H9 (cell line): ENCODE measurements at places on chromosomes 11 and 22. TPM values are rescaled to one million over a fixed set of nuclear protein-coding genes. Genes with fewer than 3 reads are reported as not detected.

The KDM4E gene
- total RNA-seq = not detected in 2 replicates

The MUC2 gene
- not detected in 2 replicates for total RNA-seq

The HDAC10 gene
- 41.1 and 45.0 TPM in 2 replicates for total RNA-seq

The CWC15 gene
- 76.9 and 89.2 TPM in 2 replicates for total RNA-seq

GRCh38 chr11:69155302-69156234, at the start of gene SMIM38:
Gene SMIM38 (plus strand): TSS chr11:69155935. CDS start chr11:69157847, 1,912 bp downstream.
- no peaks in the 10 kb centered on the region; the same call in 1 of the 2 replicates for H3K4me1 ChIP-seq
- H3K4me3 ChIP-seq = no peak within 1 kb of the TSS
- no peaks in the 10 kb centered on the region; the same call in 2 of the 3 replicates for H3K36me3 ChIP-seq
- no peak within 1 kb of the TSS for H3K27ac ChIP-seq

DNA sequence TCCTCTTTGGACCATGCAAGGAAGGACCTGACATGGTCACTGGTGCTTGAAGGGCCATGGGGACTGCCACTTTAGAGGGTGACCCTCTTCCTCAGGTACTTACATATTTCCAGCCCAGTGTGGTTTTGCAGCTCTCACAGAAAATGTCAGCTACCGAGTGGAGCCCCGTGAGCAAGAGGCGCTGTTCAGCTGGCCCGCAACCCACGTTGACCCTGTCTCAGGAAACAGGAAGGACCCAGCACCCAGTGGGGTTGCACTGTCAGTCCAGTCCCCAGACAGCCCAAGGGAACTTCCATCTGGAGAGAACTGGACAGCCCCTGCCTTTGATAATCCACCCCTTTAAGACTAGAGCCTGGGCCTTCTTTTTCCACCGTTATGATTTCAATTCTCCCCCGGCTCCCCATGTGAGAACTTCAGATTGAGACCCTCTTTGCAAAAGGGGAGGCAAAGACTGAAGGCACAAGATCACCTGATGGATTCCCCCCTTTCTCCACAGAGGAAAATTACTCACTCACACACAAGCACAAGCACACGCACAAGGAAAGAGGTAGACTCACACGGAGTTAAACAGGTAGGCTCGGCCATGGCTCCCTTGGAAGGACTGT, 3.4 kb downstream of the YPEL4 start:
- H3K36me3 ChIP-seq = peaks cover 33% of the 10 kb centered on the region
- DNase-seq = no peak
- peaks cover 20% of the 10 kb centered on the region for H3K4me1 ChIP-seq
- H3K4me3 ChIP-seq = peak overlapping the region; percentile 62

- H3K36me3 ChIP-seq = no peaks in the 10 kb centered on the region
- no peak for DNase-seq
- no peak overlapping the region for H3K27ac ChIP-seq
- no peak overlapping the region for H3K4me3 ChIP-seq
Observed at GRCh38 chr11:127825183-127825582, 762.2 kb downstream of the ETS1 start.

DNA sequence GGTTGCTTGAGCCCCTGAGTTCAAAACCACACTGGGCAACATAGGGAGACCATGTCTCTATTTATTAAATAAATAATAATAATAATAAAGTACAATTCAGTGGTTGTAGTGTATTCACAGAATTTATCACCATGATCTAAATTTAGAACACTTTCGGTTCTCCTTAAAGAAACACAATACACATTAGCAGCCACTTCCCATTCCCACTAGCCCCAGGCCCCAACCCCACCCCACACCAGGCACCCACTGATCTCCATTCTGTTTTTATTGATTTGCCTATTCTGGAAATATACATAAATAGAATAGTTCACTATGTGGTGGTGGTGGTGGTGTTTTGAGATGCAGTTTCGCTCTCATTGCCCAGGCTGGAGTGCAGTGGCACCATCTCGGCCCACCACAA, 45.7 kb downstream of the BCL2L13 start:
- no peaks in the 10 kb centered on the region for H3K4me1 ChIP-seq
- peaks cover 5% of the 10 kb centered on the region; the same call in 2 of the 3 replicates for H3K36me3 ChIP-seq
- H3K27me3 ChIP-seq = no peaks in the 10 kb centered on the region
- DNase-seq = no peak

DNA sequence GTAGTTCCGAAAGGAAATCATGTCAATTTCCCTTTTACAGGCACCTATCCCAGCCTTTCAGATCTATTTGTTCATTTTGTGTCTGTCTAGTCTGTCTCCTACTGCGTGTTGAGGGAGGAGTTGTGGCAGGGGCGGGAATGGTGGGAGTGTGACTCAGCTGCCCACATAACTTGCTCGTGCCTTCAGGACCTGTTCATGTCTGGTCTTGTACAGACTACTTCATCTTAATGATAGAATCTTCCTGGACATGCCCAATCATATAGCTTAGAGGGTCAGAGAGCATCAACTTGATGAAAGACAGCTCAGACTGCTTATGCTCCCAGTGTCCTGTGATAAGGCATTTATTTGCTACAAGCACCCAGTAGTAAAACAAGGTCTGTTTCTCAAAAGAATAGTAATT, 61.0 kb upstream of the BIRC3 start:
- H3K4me3 ChIP-seq = no peak overlapping the region
- H3K36me3 ChIP-seq = peaks cover 2% of the 10 kb centered on the region; the same call in 1 of the 3 replicates
- H3K27ac ChIP-seq = no peak overlapping the region
- DNase-seq = no peak
- H3K4me1 ChIP-seq = no peaks in the 10 kb centered on the region
- no peaks in the 10 kb centered on the region for H3K27me3 ChIP-seq

DNA sequence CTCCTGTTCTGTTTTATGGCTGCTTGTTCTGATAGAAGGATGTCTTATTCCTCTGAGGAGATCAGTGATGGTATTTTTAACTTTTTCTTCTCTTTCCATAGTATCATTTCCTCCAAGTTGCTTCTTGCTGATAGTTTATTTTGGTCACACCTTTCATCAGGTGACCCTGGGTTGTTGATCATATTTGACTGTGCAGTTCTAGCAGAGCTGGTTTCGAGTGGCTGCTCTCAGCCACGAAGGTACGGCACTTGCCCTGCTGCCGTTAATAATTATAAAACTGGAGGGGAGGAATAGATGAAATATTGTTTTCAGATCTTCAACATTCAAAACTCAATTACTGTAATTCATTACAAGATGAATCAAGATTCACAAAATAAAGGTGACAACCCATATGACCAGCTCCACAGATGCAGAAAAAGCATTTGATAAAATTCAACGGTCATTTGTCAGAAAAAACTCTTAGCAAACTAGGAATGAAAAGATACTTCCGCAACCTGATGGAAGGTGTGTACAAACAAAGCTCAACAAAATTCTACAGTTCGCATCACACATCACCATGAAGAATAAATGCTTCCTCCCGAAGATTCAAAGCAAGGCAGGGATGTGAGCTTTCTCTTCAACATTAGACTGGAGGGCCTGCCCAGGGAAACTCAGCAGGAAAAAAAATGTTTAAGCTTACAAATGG, 59.2 kb upstream of the RTL6 start:
- no peaks in the 10 kb centered on the region for H3K27me3 ChIP-seq
- no peak for DNase-seq
- no peaks in the 10 kb centered on the region for H3K36me3 ChIP-seq
- H3K4me3 ChIP-seq = no peak overlapping the region
